ENCODE measurements at places on chromosomes 2 and 18.

GRCh38 chr2:8639122-8639635, 42.7 kb upstream of the ID2 start:
- no peak for DNase-seq

DNA sequence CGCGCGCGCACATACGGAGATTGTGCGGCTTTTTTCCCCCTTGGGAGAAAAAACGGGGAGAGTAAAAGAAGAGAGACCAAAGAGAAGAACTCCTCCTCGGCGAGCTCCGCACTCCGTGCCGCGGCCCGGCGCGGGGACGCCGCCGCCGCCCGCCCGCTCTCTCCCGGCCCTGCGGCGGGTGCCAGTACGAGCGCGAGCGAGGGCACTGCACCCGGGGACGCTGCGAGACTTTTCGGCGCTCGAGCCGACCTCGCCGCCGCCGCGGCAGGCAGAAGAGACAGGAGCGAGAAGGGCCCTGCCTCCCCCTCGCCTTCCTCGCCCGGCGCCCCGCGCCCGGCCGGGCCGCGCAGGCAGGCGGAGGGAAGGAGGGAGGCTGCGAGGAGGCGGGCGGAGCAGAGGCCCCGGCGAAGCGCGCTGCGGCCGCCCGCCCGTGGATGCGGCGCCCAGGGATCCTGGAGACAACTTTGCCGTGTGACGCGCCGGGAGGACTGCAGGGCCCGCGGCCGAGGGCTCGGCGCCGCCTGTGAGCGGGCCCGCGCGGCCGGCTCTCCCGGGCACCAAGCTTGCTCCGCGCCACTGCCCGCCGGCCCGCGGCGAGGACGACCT, 857 bp upstream of the INHBB start:
- DNase-seq = no peak

- no peak for DNase-seq
These were observed 10.5 kb downstream of the CCDC88A start for GRCh38 chr2:55408918-55409868.

- DNase-seq = no peak
These were observed 10.4 kb downstream of the CNDP2 start for GRCh38 chr18:74506448-74507084.

- no peak for DNase-seq
These were observed 367.5 kb upstream of the MMADHC start for GRCh38 chr2:149954981-149955600.

GRCh38 chr2:120761911-120762310, 26.2 kb downstream of the GLI2 start:
- DNase-seq = no peak

GRCh38 chr2:23379220-23379695, 5.7 kb upstream of the KLHL29 start:
- DNase-seq = no peak

GRCh38 chr2:179692043-179692442, 169.4 kb downstream of the ZNF385B start:
- no peak for DNase-seq

DNA sequence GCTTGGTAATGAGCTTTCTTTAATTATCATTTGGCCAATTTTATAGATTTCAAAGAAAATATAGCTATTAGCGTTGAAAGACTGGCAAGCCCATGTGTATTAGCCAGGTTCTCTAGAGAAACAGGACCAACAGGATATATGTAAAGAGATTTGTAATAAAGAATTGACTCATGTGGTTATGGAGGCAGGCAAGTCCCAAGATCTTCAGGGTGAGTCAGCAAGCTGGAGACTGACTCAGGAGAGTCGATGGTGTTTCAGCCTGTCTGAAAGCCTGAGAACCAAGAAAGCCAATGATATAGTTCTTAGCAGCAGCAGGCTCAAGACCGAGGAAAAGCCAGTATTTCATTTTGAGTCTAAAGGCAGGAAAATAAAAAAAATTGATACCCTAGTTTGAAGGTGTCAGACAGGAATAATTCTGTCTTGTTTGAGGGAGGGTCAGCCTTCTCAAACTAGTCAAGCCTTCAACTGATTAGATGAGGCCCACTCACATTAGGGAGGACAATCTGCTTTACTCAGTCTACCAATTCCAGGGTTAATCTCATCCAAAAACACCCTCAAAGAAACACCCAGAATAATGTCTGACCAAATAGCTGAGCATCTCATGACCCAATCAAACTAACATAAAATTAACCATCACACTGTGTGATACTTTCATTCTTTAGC, 78.3 kb upstream of the CRIM1 start:
- DNase-seq = no peak

DNA sequence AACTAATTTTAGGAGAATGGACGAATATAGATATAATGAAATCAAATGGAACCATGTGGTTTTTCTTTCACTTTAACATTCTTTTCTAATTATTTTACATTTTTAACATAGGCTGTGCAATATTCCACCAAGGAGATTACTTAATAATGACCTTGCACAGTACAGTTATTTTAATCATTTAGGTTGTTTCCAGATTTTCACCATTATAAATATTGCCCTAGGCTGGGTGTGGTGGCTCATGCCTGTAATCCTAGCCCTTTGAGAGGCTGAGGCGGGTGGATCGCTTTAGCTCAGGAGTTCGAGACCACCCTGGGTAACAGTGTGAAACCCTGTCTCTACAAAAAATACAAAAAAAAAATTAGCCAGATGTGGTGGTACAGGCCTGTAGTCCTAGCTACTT, 14.5 kb upstream of the DRC1 start:
- DNase-seq = no peak

DNA sequence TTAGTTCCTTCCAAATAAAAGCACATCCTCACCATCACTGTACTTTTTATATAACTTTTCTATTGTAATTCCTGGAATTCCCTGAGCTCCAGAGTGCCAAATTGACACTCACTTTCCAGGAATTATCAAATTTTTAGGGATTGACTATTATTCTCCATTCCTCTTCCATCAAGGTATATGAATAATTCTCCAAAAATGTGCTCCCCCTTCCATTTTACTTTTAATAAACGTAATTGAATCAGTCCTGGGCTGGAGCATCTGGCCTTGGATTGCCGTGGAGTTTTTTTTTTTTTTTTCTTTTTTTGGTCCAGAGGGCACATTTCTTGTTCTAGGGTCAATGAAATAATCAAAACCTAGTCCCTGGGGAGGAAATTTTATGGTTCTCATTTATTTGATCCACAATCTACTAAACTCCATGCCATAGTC, 304.3 kb downstream of the CDCA7 start:
- no peak for DNase-seq

- DNase-seq = no peak
These were observed 65.0 kb downstream of the SH3RF3 start for GRCh38 chr2:109193807-109194619.

GRCh38 chr2:197599285-197599965, 76.0 kb downstream of the RFTN2 start:
- peak; percentile 6 for DNase-seq

DNA sequence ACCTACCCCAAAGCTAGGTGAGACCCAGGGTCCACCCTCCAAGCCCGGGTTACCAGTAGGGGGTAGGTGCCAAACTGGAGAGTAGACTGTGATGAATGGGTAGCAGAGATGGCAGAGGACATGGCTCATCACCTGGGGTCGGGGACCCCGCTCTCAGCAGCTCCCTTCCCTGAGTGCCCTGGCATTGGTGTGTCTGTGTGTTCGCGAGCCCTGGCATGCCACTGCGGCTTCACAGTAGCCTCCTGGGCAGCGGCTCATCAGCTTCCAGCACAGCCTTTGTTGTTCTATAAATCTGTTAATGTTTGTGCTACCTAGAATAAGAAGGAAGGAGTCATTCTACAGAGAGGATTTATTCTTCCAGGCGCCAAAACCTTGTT, 62.6 kb upstream of the ALPP start:
- no peak for DNase-seq

DNA sequence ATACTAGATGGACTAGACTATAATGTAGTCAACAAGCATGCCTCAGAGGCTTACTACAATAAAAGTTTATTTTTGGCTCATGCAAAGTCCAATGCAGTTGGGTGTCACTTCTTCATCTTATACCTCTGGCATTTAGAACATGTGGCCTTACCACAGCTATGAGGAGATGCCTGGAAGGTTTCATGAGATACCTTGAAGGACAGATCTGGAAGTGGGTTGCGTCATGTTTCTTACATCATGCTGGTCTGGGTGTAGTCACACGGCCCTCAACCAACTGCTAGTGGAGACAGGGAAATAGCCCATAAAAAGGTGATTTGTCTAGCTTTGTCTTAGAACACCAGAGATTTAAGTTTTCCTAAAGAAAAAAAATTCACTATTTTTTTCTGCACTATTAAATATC, 91.7 kb upstream of the MMADHC start:
- no peak for DNase-seq

DNA sequence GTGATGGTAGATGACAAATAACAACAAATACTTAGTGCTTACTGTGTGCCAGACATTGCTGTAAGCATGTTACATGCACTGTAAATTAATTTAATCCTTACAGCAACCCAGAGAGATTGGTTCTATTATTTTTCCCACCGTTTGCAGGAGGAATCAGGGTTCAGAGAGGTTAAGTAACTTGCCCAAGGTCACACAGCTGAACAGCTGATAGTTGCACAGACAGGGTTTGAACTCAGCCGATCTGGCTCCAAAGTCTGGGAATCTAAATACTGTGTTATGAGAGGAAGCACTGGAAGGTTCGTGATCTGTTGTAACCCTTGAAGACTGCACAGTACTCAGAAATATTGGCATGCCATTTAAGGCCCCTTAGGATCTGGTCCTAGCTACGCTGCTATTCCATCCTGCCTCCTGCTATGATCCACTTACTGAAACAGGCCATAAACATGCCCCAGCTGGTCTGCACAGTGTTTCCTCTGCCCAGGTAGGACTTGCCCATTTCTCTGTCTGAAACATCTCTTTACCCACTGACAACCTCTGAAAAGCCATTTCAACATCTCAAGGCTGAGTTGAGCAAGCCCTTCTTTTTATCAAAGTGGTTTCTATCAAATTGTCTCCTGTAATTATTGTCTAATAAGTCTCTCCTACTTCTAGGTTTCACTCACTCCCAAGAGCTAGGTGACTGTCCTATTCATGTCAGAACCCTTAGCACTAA, 40.4 kb upstream of the MRPL33 start:
- no peak for DNase-seq

DNA sequence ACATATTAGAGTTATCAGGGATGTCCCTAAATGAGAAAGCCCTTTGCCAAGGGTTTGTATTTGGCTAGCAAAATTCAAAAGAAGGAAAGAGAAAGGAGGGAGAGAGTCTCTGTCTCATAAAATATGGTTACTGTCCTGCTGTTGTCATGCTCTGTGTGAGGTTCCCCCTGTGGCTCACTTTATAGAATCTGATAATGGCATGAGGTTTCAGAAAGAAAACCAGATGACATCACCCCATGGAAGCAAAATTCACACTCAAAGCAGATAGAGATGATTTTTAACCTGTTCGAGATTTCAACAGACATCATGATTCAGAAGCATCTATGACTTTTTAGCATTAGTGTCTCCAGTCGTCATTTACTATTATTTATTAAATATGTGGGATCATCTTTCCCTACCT, 165.0 kb upstream of the SESTD1 start:
- no peak for DNase-seq

Data from activated naive CD4-positive, alpha-beta T cell (primary cell).